ENCODE measurements at places on chromosomes 2 and 18.

GRCh38 chr2:120672526-120673204 lies 63.0 kb upstream of the GLI2 start:
- DNase-seq, result no peak

GRCh38 chr2:229261599-229261998 lies 9.5 kb downstream of the PID1 start:
- DNase-seq, result no peak

- DNase-seq, result no peak
Measured at GRCh38 chr2:10103179-10103578, 19.4 kb upstream of the RRM2 start.

GRCh38 chr2:27582129-27582694 lies 630 bp upstream of the ZNF512 start:
- DNase-seq, result no peak

DNA sequence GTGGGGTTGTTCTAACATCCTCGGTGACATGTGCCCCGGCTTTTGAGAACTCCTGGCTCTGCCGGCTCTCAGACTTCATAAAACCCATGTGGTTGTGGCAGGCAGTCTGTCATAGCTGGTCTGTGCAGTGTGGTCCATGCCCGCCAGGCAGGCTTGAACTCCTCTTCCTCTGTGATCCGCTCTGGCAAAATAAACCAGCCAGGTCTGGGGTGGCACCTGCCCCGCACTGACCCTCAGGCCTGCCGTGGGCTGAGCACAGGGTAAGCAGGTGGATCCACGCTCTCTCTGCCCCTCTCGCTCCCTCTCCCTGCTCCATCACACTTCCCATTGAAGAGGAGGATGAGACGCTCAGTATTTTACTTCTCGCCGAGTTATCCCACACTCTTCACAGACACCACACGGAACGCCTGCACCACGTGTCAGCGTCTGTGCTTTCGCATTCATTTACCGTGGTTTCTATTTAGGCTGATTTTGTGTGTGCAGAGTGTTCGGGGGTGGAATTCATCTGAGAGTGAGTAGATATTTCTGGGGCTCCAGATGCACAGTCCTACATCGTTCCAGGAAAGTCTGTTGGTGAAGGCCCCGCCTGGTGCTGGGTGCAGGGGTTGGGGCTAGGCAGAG lies 56.4 kb downstream of the RTP5 start:
- DNase-seq, result no peak

DNA sequence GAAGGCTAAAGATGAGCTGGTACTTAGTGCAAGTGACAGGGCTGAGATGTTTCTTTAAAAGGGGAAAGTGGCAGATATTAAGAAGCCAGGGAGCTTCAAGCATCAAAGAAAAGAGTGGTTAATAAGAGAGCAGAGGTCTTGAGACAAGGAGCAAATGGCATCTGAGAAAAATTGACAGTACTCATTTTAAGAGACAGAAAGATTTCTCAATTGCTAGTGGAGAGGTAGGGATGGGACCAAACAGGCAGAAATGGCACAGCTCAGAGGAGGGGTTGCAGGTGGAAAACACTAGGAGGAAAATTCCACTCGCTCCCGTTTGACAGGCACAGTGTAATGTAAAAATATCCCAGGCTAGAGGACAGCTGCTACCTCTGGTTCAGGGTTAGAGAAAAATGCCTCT lies 593.4 kb upstream of the LRATD1 start:
- no peak for DNase-seq

All from NCI-H1092 (cell line).